NCI-H187 (cell line): ENCODE measurements at places on chromosomes 16 and 17.

DNA sequence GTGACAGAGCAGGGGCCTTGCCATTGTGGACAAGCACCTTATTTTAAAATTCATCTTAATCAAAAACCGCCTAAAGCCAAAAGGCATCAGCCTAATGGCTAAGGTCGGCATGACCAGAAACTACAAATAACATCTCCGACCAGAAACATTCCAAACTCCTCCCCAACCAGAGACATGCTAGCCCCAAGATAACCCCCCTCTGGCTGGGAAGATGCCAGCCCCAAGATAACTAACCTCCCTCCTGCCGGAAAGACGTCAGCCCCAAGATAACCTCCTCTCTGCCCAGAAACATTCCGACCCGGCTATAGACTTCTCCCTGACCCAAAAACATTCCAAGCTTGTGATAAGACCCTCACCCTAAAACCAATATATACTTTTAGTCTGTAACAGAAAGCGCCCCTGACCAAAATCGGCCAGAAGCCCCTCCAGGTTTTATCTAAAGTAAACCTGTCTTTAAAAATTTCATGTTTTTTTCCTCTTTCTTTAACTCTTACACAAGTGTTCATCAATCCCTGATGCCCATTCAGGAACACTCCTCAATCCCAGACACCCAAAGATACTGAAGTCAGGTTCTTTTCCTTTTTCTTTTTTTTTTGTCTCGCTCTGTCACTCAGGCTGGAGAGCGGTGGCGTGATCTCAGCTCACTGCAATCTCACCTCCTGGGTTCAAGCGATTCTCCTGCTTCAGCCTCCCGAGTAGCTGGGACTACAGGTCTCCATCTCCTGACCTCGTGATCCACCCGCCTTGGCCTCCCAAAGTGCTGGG, 32.7 kb downstream of the TLE7 start:
- DNase-seq = no peak

- no peak for DNase-seq
These were observed 84.6 kb downstream of the RMI2 start for GRCh38 chr16:11429823-11430222.

GRCh38 chr17:7056386-7056785, 12.5 kb upstream of the SLC16A11 start:
- no peak for DNase-seq

- no peak for DNase-seq
These were observed 3.4 kb downstream of the FAM222B start for GRCh38 chr17:28839221-28839620.

GRCh38 chr16:4350365-4350786, 745 bp downstream of the PAM16 start:
- DNase-seq = no peak

- no peak for DNase-seq
These were observed 68.1 kb downstream of the GSG1L start for GRCh38 chr16:27995378-27995777.

- DNase-seq = no peak
These were observed 218.7 kb downstream of the NTN1 start for GRCh38 chr17:9239793-9240658.

- DNase-seq = no peak
These were observed 390 bp downstream of the ZNRF1 start for GRCh38 chr16:74999219-74999608.

DNA sequence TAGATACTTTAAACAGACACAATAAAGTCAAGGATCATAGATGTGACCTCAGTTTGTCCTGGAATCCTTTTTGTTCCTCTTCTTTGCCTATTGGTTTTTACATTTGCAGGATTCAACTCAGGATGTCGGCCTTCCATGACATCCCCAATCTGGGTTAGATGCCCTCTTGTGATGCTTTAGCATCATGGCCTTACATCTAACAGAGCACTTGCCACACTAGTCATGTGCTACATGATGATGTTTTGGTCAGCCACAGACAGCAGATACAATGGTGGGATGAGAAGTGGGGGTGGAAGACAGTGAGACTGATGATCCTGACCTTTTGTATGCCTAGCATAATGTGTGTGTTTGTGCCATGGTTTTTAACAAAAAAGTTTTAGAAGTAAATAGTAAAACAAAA, 1.8 kb upstream of the SYNRG start:
- no peak for DNase-seq

GRCh38 chr17:73976676-73977521, 226.6 kb upstream of the RPL38 start:
- DNase-seq = peak; percentile 87

- no peak for DNase-seq
These were observed 38.9 kb upstream of the ATP2A3 start for GRCh38 chr17:4003131-4003500.

- DNase-seq = no peak
These were observed 20.2 kb downstream of the ENPP7 start for GRCh38 chr17:79750650-79751545.

DNA sequence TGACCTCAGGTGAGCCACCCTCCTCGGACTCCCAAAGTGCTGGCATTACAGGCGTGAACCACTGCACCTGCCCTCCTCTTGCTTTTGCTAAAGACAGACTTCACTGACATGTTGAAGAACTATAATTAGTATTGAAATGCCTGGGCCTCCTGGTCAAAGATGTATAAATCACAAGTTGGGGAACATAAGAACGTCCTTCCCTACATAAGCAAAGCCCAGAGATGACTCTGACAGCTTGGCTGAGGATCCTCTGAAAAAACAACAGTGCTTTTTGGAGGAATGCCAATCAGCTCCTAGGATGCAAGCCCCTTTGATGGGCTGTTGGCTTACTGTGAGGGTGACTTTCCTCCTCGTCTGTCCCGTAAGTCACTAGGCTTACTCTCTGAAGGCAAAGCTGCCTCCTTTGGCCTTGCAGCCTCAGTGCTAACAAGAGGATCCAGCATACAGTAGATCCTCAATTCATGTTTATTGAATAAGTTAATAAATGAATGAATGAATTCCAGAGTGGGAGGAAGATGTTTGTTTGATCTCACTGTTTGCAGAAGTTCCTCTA, 6.3 kb downstream of the APOH start:
- no peak for DNase-seq

GRCh38 chr17:38748149-38748891, at the start of gene PCGF2:
PCGF2 (minus strand) TSS chr17:38748336; CDS start chr17:38740402, 7,934 bp downstream.
- DNase-seq = peak; percentile 89

GRCh38 chr17:57861000-57861789, 11.4 kb upstream of the MRPS23 start:
- no peak for DNase-seq

DNA sequence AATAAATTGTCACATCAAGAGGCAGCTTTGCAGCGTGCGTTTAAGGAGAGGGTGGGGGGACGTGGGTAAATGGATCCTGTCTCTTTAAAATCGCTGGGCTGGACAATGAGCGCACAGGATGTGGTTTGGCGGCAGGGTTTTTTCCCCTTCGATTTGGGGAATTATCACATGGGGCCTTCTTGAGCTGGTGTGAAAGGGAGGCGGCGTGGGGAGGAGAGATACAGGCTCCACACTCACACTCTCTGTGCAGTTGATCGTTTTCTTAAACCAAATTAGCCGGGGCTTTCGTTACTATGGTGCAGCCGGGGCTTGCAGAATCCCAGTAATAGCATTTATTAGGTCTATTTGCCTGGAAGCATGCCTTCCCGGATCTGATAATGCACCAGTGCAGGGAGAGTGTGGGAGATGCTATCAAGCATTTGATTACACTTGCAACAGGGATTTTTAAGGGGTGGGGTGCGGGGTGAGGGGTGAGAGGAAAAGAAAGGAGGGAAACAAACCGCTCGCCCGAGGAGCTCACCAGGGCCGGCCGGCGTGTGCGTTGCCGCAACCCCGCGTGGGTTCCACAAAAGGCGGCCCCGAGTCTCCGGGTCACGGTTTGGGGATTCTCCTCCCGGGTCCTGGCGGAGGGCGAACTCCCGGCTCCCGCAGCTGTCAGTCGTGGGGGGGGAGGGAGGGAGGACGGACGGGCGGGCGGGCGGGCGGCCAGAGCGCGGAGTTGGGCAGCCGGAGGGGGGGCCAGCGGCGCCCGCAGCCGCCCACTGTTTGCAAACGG, 58.8 kb upstream of the GSE1 start:
- peak; percentile 40 for DNase-seq

DNA sequence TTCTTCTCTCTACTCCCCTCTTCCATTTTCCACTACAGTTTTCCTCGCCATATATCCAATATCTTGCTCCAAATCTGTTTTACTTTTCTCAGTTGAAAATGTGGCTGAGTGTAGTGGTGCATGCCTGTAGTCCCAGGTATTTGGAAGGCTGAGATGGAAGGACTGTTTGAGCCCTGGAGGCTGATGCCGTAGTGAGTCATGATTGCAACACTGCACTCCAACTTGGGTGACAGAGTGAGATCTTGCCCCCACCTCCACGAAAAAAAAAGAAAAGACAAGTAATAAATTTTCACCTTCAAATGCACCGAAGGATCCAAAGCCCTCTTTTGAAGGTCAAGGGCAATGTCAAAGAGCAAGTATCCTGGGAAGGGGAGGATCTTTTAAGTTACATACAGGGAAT, 592.3 kb downstream of the TMEM114 start:
- no peak for DNase-seq

DNA sequence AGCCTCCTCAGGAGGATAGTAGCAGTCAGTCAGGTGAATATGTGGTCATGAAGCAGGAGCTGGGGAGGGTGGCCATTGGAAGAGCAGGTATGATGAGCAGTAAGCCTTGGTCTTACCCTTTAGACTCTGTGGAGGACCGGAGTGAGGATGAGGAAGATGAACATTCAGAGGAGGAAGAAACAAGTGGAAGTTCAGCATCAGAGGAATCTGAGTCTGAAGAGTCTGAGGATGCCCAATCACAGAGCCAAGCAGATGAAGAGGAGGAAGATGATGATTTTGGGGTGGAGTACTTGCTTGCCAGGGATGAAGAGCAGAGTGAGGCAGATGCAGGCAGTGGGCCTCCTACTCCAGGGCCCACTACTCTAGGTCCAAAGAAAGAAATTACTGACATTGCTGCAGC, 12.7 kb downstream of the SRCAP start:
- DNase-seq = no peak

DNA sequence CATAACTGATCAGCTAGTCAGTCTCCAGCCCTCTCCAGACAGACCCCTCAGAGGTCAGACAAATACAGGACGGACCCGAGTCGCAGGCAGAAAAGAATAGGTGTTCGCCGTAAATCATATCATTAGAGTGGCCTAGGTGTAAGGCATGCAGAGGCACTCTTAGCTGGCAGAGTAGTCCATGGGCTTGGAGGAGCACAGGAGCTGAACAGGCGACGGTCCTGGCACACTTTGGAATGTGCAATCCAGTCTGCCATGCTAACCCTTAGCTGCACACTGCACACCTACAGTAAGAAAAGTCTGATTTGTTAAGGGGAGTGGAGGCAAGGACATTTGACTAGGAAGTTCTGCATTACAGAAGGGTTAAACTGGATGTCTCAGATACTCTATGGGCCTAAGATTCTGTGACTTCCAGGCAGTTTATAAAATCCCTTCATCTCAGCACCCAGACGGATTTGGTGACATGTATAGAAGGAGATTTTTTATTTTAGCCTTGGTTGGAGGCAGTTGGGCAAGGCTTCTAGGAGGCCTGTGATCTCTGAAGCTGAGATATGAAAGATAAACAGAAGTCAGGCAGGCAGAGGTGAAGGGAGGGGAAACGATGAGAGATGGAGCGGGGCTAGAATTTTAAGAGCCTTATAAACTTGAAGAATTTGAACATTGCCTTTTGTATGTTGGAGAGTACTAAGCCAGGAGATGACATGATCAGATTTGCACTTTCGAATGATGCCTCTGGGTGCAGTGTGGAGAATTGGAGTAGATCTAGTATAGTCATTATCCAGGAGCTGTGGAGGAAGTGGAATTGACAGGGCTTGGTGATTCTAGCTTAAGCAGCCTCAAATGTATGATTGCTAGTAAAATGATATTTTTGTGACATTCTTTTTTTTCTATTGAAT, 34.6 kb upstream of the SLC5A11 start:
- DNase-seq = no peak

- DNase-seq = no peak
These were observed 21.8 kb downstream of the SOX9 start for GRCh38 chr17:72142614-72143013.

DNA sequence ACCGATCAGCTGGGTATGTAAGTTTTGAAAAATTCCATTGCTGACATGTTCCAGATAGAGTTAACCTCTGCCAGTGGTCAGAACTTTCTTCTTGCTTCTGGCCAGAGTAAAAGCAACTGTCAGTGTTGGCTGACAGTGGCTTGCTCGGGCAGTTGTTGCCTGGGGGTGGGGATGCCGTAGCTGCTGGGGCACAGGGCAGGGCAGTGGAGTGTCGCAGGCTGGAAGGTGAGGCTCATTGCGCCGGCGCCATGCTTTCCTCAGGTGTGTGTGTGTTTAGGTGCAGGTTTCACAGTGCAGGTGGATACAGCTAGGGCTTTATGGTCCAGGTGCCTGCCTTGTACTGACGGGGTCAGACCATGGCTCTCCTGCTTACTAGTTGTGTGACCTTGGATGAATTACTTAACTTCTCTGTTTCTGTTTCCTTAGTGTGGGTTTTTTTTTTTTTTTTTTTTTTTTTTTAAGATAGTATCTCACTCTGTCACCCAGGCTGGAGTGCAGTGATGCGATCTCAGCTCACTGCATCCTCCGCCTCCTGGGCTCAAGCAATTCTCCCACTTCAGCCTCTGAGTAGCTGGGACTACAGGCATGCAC, 156.4 kb downstream of the SNX29 start:
- no peak for DNase-seq

DNA sequence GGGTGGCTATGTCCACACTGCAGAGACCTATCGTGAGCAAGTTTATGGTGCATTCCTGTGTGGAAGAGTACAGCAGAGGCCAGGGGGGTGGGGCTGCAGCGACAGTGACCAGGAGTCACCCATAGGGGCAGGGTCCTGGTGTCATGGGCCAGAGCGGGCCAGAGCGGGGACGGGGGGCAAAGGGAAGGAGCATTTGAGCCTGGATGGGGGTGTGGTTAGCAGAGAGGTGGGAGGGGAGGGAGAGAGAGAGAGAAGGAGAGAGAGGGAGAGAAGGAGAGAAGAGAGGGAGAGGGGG, 17.8 kb downstream of the JPH3 start:
- no peak for DNase-seq

DNA sequence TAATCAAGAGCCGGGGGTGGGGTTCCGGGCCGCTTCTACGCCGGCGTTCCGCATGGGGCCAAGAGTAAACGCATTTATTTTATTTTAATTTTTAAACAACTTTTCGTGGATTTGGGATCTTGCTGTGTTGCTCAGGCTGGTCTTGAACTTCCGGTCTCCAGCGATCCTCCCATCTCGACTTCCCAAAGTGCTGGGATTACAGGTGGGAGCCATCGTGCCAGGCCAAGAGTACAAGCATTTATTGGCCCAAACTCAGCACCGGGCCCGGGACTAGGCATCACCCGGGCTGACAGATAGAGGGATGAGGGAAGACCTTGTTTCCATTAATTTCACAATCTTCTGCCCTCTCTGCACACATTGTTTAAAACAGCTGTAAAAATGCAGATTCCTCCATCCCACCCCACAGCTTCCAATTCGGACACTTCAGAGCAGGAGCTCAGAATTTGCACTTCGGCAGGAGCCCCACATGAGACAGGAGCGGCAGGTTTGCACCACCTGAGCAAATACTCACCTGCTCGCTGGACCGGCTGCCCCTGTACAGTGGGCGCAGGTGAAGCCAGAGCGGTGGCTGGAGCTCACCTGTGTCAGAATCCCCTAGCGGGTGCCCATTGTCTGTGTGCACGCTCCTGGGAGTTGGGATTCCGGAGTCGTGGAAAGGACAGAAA, 663 bp upstream of the GINS2 start:
- DNase-seq = no peak
